Suprapubic skin (tissue), 4 donors: ENCODE measurements at places on chromosomes 16 and 17.
A peak's percentile ranks its signal among the peaks of the same experiment; 100 is the strongest.

DNA sequence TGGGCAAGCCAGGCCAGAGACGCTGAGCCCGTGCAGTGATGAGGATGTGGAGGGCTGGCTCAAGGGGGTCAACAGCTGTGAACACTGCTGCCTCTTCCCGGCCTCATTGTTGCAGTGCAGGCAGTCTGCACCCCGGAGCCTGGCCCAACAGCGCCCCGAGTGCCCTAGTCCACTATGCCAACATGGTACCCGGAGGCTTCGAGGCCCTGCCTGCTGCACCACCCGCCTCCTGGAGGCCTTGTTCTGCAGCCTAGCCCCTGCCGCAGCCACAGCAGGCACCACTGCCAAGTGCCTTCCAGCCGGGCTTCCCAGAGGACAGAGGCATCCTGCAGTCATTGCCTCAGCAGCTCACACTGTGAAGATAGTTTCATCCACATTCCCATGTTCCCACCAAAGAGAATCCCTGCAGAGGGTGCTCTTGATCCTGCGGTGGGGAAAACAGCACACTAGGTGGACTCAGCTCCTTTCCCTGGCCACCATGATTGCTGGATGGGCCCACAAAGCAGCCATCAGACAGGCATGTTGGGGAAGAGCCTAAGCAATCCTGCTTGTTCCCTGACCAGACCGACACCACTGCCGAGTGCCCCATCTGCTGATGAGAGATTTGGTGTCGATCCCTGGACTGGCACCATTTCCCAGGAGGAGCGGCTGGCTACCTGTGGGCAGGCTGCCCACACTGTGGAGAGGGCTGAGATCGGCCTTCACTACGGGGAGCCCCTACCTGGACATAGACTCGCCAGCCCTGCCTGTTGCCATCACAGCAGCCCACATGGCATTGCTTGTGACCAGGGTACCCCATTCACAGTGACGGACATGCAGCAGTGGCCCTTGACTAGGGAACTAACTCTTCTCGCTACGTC lies 44.9 kb downstream of the USP22 start:
- DNase-seq: peak; percentile 56

DNA sequence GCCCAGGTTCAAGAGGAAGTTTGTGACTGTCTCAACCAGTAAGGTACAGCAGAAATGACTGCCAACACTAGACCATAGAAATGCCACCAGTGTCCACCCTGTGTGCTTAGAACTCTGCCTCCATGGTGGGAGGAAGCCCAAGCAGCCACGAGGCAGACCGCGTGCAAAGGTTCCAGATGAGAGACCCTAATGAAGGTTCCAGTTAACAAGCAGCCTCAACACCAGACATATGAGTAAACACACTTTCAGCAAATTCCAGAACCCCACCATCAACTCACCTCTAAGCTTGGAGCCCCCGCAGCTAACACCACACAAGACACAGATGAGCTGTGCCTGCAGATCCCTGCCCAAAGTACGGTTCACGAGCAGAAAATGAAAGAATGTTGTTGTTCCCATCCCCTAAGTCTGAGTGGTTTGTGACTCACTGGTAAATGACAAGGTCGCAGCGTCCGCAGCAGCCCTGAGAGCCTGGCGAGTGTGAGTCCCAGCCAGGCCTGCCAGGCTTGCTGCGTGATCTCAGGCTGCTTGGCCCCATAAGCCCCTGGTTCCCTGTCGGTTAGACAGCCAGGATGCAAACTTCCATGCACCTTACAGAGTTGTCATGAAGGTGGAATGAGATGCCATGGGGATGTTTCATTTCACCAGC lies 193.7 kb downstream of the C16orf95 start:
- no peak for DNase-seq

DNA sequence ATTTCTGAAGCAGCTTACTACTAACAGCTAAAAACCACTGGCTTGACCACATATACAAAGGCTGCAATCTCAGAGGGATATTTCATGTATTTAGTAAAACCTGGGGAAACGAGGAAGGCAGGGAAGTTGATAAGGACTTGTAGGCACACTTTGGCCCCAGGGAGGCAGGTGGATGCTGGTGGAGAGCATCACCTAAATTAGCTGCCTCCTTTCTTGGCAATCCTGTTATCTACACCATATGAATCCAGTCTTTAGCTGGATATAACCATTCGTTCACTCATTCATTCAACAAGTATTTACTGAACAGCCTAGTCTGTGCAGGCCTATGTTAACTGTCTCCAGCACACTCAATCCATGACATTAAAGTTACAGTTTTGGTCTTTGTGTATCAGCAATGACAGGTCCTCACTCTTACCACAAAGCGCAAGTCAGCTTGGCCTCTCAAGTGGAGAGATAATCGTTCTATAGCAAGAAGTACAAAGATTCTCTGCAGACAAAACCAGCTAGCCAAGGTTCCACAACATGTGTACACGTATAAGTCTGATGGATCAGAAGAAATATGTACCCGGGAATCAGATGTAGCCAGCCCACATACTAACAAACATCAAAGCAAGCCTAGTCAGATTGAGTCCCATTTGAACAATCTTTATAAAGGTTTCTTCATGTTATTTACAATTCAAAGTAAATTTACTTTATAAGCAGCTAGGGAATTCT lies 10.8 kb downstream of the MRPS23 start:
- no peak for DNase-seq

- DNase-seq: no peak
Measured at GRCh38 chr17:55314061-55314783, 49.5 kb downstream of the HLF start.

GRCh38 chr17:45225964-45226530 lies 4.4 kb downstream of the FMNL1 start:
- DNase-seq: no peak

DNA sequence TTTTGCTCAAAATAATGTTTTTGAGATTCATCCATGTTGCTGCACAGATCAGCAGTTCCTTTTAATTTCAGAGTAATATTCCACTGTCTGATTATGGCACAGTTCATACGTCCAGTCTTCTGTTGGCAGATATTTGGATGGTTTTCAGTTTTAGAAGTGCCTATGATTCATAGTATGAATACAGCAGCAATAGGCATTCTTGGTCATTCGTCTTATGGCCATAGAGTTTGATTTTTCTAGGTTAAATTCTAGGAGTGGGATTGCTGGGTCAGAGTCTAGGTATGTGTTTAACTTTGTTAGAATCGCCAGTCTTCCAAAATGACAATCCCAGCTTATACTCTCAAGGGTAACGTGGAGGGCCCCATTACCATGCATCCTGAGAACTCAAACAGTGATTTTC lies 11.5 kb upstream of the IL34 start:
- no peak for DNase-seq

DNA sequence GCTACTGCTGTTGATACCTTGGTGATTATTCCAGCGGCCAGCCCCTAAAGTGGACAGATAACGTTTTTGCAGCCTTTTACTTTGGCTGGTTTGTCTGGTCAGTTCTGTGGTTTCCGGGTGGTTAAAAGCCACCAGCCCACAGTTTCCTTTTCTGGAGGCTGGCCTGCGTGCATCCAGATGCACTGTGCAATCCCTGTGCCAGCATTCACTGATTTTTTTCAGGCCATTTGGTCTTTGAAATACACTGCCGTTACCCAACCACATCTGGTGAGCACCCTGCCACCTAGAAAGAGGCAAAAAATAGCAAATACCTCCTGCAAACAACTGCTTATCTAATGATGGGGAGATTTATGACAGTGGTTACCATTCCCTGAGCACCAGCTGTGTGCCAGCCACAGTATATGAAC lies 797 bp downstream of the NUDT7 start:
- no peak for DNase-seq

- no peak for DNase-seq
Measured at GRCh38 chr16:27408602-27409031, 6.6 kb downstream of the IL21R start.

GRCh38 chr17:16415031-16415924 lies at the start of gene TRPV2:
TSS of gene TRPV2 (plus strand) at chr17:16415571. CDS start at chr17:16417669, 2,098 bp downstream.
- DNase-seq: no peak

GRCh38 chr16:1614456-1615102 lies 2.4 kb downstream of the CRAMP1 start:
- no peak for DNase-seq

- DNase-seq: no peak
Measured at GRCh38 chr17:28426081-28426519, 20.1 kb upstream of the SLC46A1 start.

GRCh38 chr16:85349365-85350145 lies 237.3 kb upstream of the CIBAR2 start:
- no peak for DNase-seq

- no peak for DNase-seq
Measured at GRCh38 chr16:50261707-50262235, 4.6 kb upstream of the ADCY7 start.

DNA sequence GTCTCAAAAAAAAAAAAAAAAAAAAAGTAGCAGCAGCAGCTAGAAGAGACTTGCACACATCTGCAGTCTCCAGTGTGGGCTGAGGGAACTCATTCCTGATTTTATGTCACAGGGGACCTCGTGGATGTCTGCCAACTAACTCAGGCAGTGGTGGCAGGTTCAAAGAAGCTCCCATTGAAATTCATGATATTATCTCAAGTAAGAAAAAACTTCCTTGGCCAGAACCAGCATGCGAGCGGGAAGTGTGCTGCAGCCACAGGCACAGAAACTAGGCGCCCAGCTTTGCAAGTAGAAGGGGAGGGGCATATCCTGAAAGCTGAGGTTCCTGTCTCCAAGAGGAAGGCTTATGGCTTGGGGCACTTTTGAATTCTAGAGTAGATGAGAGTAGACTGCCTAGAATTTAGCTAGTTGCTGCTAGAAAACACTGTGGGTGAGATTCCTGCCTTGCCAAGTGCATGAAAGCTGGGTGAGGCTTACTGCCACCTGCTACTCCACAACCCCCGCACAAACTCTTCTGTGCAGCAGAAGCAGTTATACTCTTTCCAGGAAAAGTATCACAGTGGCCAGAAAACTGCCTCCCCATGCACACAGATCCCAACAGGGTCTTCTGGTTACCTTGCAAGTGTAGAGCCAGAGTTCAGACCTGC lies 603.8 kb upstream of the CA10 start:
- no peak for DNase-seq

- DNase-seq: no peak
Measured at GRCh38 chr17:6670999-6671398, 19.4 kb downstream of the C17orf100 start.

- DNase-seq: no peak
Measured at GRCh38 chr17:17675416-17675815, 5.8 kb upstream of the RAI1 start.

GRCh38 chr16:80720804-80721371 lies 83.5 kb downstream of the CDYL2 start:
- no peak for DNase-seq

DNA sequence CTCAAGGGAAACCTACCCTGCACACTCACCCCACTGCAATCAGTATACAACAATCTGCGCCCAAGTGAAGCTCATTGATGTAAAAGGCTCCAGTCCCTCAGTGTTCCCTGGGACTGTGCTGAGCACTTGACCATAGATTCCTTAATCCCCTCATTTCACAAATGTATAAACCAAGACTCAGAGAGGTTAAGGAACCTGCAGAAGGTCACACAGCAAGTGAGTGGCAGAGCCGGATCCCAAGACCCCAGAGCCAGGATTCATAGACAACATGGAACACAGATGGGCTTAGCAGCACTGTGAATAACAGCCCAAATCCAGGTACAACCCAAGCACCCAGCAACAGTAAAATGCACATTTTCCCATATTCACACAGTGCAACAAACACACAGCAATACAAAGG lies 225.7 kb downstream of the C16orf78 start:
- no peak for DNase-seq
